ENCODE measurements at places on chromosomes 13 and 19.

DNA sequence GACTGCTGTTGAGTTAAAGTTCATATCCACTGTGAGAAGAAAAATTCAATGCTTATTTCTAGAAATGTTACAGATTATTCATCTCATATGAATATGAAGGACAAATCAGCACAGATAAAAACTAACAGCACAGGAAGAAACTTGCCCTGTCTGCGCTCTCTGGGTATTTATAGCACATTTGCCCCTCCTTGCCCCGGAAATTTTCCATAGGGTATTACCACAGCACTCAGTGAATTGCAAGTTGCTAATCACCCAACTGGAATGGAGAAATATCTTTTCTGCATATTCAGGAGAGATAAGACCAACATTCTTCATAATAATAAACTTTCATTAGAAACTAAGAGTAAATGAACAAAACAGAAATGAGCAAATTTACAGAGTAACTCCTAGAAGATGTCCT, 318.0 kb upstream of the KLF12 start:
- DNase-seq: no peak

DNA sequence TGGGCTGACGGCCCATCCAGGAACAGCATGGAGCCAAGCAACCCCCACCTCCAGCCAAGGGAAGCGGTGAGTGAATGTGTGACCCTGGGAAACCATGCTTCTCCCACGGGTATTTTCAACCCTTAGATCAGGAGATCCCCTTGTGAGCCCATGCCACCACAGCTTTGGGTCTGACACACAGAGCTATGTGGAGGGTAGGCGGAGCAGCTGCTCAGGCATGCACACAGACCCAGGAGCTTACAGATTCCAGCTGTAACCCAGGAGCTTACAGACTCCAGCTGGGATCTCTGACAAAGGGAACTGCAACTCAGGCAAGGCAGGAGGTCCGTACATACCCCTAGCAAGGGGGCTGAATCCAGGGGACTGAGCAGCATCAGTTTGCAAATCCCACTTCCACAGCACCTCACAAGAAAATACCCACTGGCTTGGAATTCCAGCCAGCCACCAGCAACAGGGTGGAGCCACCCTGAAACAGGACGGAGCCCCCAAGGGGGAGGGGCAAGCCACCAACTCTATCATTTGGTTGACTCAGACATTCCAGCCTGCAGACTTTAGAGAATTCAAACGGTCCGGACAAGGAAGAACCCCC, 40.8 kb upstream of the RFXAP start:
- DNase-seq: no peak

GRCh38 chr19:16899566-16900075, 10.8 kb downstream of the F2RL3 start:
- no peak for DNase-seq

DNA sequence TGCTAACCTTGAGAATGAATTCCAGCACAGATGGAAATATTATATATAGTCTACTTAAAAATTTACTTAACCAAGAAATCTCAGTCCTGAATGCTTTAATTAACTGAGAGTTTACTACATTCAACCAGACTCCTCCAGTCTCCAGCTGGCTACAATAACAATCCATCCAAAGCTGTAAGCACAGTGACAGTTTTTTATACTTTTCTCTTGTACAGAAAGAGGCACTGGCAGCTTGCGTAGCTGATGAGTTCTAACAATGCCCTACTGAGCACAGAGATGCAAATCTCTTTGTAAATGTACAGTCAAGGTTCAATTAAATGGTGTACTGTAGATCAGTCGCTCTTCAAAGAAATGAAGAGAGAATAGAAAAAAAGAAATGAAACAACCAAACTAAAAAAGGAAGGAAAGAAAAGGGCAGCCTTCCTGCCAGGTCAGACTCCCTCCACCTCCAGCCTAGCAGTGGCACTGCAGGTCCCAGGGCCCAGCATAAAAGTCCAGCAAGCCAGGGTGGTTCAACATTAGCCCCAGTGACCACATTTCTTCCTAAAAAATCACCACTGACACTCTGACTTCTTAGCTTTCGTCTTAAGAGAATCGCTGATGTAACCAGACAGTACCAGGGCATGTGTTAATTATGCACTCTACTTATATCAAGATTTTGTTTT, 88.4 kb downstream of the SACS start:
- DNase-seq: no peak

GRCh38 chr19:37817180-37817981, 38.0 kb upstream of the ZNF573 start:
- DNase-seq: no peak

- no peak for DNase-seq
These were observed 903.1 kb downstream of the SLITRK6 start for GRCh38 chr13:84896128-84896527.

- DNase-seq: no peak
These were observed 254.2 kb downstream of the ITGBL1 start for GRCh38 chr13:101706651-101707050.

GRCh38 chr13:46983881-46984280, 87.0 kb upstream of the HTR2A start:
- DNase-seq: no peak

DNA sequence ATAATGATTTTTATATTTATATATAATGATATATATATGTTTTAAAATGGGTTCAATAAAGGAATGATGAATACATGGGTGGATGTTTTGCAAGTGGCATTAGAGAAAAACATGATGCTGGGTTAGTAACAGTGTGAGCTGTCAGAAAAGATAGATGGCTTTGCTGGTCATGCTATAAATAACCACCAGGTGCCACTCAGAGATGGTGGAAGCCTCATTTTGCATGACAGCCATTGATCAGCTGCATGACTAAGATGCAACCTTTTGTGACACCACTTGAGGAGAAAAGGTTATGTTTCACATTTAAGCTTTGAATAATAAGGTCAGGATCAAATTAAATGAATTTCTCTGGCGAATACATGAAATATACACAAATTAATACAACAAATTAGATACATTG, 737.7 kb downstream of the PCDH9 start:
- DNase-seq: no peak

DNA sequence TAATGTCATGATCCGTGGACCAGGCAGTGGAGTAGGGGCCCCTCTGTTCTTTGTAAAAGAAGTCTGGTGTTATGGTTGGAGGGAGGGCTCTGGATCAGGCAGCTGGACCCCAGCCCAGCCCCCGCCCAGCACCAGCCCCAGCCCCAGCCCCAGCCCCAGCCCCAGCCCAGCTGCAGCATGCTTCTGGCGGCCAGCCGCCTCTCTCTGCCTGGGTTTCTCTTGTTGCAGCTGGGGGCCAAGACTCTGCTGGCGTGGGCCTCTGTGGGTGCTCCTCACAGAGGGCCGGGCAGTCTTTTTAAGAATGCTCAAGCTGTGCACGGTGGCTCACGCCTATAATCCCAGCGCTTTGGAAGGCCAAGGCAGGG, 17.9 kb downstream of the DOT1L start:
- DNase-seq: no peak

GRCh38 chr13:59641817-59642216, 521.9 kb downstream of the DIAPH3 start:
- DNase-seq: no peak

DNA sequence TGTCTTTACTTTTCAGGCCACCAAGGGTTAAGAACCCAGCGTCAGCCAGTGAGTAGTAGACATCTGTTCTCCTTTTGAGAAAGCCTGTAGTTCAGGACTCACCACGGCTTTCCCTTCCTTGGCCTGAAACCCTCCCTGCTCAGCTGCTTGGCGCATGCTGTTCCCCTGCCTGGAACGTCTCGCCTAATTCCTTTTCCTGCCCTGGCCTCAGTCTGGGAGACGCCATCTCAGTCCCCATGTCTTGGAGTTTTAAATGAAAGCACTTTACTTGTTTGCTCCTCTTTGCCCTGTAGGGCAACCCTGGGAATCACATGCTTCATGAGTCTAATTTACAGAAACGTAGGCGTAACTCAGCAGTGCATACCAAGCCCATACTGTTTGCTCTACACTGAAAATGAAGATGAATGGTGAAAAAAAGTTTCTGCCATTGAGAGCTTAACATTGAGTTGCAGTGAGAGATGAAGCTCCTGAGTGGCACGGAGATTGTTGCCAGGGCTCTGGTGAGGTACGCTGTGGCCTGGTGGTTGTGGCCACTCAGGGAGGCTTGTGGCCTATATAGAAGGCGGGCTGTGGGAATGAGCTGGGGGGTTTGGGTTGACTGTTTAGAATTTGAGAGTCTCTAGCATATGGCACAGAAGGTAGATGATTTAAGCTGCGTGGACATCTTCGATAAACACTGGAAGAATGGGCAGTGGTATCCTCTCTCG, 52.8 kb downstream of the GATAD2A start:
- DNase-seq: no peak

DNA sequence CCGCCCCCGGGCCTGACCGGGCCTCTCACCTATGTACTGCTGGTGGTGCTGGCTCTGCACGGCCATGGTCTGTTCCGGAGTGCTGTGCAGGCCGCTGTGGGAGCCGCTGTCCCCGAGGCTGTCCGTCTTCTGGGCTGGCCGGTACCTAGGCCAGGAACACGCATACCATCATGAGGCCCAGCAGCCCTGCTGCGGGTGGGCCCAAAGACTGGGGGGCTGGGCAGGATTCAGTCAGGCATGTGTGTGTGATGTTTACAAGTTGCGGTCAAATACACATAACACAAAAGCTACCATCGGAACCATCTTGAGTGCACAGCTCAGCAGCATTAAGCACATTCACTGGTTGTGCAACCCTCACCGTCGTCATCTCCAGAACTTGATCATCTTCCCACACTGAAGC, 32.2 kb upstream of the RANBP3 start:
- DNase-seq: no peak

- DNase-seq: no peak
These were observed at the start of gene F10 for GRCh38 chr13:113122550-113123225. F10 (plus strand) TSS chr13:113122799; CDS start chr13:113122856, 57 bp downstream.

DNA sequence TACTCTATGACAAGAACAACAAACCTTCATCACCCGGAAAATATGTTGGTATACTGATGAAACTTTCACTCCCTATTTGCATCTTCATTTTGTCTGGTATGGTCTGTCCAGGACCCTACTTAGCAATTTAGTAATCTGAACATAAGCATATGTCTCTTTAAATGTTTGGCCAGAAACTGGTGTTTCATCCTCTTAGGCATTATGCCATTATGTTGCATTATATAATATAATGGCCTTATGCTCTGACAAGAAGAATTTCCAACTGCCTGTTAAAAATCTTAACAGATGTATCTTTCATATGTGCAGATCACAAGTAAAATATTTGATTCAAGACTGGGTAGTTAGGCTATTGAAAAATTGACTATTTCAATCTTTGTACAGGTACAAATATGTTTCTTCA, 610.6 kb upstream of the PRR20A start:
- DNase-seq: no peak

DNA sequence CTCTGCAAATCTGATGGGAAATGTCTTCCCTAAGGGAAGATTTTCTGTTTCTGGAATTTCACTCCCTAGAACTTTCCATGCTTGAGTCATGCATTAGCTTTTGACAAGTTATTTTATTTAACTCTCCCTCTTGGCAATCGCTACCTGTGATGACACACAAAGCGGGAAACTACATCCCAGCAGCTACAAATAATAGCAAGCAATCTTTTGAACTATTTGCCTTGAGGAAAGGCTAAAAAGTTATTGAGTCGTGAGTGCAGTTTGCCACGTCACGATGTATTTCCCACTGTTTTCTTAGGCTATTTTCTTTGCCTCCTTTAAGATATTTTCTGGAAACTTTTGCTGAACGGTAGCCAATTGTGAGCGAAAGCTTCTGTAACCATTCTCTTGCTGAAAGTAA, 353.3 kb upstream of the HTR2A start:
- DNase-seq: no peak

DNA sequence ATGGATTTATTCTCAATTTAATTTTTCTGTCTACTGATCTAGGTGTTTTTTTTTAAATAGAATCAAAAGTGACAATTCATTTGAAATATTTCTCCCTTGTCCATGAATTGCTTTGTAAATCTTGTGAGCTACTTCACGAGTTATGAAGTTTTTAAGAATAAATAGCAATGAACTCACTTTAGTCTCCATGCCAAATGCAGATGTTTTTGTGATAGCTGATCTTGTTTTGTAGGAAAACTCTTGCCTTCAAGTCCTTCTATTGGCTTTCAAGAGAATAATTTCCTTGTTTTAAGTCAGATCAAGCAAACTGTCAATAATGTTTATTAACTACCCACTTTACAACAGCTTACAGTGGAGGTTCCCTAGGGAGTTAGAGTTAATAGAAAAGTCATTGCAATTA, 99.8 kb downstream of the ITGBL1 start:
- no peak for DNase-seq

- DNase-seq: no peak
These were observed 4.1 kb upstream of the SIGLEC6 start for GRCh38 chr19:51535535-51535934.

DNA sequence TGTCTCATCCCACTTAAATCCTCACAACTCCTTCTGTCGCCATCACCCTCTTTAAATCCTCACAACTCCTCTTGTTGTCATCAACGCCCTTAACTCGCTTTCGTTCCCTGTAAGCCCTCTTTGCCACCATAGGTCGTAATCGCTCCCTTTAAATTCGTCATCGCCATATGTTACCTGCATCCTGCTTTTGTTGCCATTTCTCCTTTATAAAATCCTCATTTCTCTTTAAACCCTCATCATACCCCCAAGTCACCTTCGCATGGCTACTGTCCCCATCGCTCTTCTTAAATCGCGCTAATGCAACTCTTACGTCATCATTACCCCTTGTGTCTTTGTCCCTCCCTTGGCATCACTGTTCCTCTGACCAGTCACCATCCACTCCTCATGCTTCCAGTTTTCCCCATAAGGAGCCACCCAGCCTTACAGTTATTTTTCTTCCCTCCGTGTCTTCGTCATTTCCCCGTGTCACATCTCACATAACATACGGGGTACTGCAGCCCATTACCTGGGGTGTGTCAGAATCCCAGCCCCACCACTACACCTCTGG, 539 bp downstream of the PLD3 start:
- DNase-seq: no peak

DNA sequence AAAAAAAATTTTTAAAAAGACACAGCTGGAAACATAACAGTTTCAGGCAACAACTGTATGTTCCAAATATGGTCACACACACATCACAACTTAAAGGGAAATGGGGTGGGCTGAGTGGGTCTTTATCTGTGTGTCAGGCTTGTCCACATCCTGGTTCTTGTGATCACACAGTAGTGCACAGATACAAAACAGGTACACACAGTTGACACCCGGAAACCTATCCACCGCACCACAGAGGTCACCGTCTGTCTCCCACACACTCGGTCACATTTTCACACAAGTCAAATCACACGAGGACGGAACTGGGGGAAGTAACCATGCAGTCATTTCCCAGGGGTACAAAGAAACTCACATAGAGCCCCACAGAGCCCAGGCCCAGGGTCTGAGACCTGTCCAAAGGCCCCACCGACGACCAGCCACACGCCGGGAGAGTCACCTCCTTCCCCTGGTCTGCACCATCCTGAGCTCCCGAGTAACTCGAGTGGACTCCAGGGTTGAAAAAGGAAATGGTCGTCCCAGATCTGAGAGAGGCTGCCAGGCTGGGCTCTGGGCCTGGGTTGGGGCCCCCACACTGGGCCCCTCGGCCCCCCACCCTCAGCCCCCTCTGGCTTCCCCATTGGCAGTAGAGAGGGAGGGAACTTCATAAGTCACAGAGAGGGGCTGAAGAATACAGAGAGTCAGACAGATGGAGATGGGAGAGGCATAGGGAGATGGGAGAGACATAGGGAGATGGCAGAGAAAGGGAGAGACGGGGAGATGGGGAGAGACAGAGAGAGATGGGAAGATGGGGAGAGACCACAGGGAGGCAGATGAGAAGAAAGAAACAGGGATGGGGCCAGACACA, 1.3 kb upstream of the PPAN start:
- DNase-seq: no peak

- DNase-seq: no peak
These were observed 8.5 kb upstream of the XPO4 start for GRCh38 chr13:20911037-20911436.
